ENCODE measurements at places on chromosomes 16 and 17. TPM values are rescaled to one million over a fixed set of nuclear protein-coding genes. Genes with fewer than 3 reads are reported as not detected.

STX1B gene
- 0.61 TPM for total RNA-seq

NATD1 gene
- total RNA-seq: 5.2 TPM

- H3K27ac ChIP-seq: no peak overlapping the region
- no peaks in the 10 kb centered on the region for H3K36me3 ChIP-seq
- no peak overlapping the region for H3K4me3 ChIP-seq
- no peaks in the 10 kb centered on the region for H3K27me3 ChIP-seq
These were observed 228.2 kb upstream of the GSE1 start for GRCh38 chr16:85384833-85385462.

GRCh38 chr17:80984749-80985148 is 6.9 kb upstream of the CHMP6 start:
- no peaks in the 10 kb centered on the region for H3K36me3 ChIP-seq
- H3K4me3 ChIP-seq: no peak overlapping the region
- H3K27ac ChIP-seq: no peak overlapping the region
